Occipital lobe (tissue), 3 donors: ENCODE measurements at places on chromosomes 1 and 21.

DNA sequence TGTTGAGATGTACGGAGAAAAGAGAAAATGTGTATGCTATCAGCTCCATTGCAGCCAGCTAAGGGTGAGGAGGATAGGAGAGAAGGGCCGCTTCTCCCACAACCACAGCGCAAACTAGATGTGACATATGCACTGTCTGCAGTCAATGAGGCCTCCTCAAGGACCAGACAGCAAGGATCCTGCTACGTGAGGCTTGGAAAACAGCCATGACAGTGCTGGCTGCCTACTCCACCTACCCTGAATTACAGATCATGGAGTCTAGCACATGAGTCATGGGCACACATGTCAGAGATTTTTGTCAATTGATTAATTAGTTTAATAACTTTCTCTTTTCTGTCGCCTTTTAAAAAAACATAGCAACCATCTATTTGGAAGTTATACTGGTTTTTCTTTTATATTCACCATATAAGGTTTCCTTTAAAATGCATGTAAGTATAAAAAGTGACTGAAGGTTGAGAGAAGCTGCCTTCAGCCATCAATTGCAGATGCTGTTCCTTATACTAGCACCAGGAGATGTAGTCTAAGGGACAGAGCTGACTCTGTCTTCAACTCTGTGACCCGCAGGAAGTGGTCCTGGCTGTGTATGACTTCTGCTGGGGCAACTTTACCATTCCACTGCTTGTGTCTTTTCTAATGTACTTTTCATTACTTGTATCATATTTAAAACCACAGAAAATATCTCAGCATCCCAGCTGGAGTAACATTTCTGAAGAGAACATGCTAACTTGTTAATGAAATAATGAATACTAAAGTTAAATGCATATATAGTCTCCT lies 3.1 kb downstream of the VPS26C start:
- DNase-seq: no peak

DNA sequence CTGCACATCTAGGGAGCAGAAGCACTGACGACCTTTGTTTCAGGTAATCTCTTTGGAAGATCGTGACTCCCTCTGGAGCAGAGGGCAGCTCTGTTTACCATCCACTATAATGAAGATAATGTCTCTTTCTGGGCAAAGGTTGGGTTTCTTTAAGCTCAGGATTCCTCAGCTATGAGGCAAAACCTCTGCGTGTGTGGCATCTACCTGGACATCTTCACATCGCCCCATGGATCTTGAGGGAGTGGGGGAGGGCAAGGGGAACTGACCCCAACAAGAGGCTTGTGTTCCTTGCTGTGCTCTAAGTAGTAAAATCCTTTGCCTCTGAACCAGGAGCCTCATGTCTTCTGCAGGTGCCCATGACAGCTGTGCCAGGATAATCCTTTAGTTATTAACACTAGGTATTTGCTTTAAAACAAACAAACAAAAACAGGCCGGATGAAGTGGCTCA lies 19.6 kb downstream of the SPATA45 start:
- DNase-seq: no peak

DNA sequence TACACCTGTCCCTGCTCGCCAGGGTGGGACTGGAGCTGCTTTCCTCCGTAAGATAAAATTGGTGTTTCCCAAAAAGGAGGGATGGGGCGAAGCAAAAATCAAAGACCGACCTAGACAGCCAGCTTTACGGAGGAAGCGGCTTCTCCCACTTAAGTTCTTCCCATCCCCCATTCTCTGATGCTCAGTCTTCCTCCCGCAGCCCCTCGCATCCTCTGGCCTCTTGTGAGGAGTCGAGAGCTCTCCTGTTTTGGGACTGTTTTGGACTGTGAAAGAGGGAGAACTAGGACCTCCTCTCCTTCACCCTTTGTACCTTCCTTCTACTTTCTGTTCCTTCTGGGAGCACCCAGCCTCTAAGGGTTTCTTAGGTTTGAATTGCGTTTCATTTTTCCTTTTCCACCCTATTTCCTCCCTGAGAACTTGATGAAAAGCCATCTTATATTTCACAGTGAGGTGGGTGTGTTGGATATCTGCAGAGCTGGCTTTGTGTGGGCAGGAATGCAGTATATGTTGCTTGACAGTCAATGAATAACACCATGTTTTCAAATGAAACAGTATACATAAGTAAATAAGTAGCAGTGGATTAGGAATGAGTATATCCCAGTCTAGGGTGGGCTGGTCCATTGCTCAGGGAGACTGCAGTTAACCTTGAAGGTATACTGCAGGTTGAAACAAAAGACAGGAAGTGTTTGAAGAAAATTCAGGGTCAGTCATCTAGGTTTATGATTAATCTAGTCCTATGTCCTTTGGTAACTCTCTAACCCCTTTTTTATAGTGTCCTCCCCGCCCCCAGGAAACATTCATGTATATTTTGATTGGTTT lies 848 bp downstream of the CTTNBP2NL start:
- no peak for DNase-seq

GRCh38 chr1:112454316-112454715 lies 54.4 kb upstream of the WNT2B start:
- DNase-seq: no peak

DNA sequence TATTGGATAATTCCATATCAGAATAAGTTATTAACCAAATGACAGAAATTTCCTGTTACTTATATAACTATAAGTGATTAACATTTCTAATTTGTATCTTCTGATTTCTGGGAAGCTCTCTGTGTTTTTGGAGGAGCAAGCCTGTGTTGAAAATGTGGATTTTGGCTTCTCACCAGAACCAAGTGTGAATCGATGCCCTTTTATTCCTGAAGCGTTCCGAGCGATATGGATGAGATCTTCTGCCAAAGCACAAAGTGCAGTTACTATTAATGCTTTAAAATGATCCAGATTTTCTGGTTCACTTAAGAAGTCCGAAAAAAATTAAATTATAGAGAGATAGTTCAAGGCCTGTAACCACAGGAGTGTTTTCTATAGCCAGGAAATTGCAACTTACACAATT lies 22.8 kb downstream of the ALG14 start:
- no peak for DNase-seq

DNA sequence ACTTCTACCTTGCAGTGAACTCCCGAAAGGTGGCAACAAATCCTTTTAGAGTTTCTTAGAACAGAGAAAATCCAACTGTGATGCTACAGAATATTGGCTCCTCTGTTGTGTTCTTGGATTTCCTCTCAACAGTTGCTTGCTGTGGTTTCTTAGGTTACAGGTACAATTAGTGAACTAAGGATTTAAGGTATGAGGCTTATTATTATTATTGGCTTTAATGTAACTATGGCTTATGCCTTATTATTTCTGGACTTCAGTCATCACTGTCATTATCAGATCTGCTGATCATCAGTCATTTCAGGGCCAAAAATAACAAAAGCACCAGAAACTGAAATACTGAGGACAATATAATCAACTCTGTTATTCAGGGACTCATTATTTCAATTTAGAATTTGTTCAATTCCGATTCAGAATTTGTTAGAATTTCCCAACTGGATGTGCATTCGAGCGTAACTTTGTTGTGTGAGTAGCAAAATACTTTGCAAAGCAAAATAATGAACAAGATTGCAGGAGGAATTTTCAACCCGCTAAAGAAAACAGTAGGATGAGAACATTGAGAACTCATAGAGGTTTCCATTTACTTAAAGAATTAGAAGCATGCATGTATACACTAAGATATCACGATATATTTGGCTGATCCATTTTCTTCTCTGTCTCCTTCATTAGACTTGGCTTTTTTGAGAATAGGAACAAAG lies 65.5 kb upstream of the AK4 start:
- DNase-seq: no peak

GRCh38 chr1:53316424-53316765 lies 11.5 kb downstream of the LRP8 start:
- no peak for DNase-seq

DNA sequence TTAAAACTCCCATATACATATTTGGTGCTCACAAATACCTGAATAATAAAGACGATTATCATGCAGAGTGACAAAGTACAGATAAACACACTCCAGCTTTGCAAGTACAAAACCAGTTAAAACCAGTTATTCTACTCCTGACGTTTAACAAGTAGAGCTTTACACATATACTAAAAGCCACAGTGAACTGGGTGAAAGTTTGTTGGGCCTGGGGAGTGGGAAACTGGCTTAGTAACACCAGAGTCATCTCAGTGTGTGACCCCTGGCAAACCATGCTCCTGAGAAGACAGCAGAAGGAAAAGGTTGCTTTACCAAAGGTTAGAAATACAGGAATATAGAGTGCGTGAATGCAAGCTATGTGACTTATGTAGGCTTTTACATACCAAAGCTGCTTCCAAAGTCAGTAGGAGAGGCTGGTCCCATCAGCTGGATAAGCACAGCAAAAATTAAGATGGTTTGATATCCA lies 148.1 kb downstream of the NRIP1 start:
- DNase-seq: no peak

- DNase-seq: no peak
Measured at GRCh38 chr1:174953285-174954072, 46.3 kb upstream of the CACYBP start.

GRCh38 chr1:45644661-45645060 lies 20.8 kb upstream of the CCDC17 start:
- DNase-seq: no peak

DNA sequence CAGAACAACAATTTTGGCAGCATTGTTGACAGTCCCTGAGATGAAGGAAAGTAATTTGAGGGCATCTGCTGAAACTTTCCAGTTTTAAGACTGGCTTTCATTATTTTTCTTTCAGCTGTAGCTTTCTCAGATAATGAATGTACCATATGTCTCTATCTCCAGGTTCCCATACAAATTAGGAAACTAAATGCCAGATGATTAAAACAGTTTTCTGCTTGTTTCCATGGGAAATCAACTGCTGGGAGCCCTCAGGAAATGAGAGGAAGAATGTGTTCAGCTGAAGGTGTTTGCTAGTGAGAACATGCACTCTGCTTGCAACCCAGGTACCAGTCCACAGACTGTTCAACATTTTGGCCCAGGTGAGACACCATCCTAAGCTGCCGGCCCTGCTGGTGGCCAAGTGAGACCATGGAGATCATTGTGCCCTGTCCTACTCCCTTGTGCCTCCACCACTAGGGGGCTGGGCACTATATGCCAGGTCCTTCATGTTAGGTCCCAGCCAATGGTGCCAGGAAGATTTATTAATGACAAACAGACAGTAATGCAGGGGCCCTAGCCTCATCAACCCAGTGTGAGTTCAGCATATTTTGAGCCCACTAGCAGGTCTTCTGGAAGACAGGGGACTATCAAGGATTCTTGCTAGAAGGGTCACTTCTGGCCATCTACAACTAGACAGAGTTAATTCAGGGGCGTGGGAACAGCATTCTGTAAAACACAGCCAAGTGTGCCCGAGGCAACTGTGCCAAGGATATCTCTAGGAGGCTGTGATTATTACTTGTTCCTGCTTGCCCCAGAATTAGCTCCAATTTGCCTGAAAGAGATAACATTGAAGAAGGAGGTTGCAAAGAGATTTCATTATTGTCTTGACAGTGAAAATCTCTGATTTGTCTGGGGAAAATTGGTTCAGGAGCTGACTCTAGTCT lies 17.0 kb upstream of the LRRC8C start:
- DNase-seq: no peak

DNA sequence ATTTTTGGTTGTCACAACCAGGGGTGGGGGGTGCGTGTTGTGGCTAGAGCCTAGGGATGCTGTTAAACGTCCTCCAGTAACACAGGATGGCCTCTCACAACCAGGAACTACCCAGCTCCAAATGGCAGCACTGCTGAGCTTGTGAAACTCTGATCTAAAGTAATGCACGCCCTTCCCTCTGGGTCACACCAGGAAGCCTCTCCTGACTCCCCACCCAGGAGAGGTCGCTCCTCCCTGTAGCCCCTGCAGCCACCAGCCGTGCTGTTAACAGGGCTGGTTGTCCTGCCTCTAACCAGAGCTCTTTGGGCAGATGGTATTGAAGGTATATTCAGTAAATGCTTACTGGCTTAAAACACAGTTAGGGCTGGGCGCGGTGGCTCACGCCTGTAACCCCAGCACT lies 73.2 kb downstream of the NKAIN1 start:
- DNase-seq: no peak
